Activated CD8-positive, alpha-beta T cell treated with anti-CD3 and anti-CD28 coated beads, Interleukin-2, amount 10 ng/mL, durations not matched to agents 7 days and 5 days (primary cell): ENCODE measurements at places on chromosomes 5 and 9. TPM values are rescaled to one million over a fixed set of nuclear protein-coding genes. Genes with fewer than 3 reads are reported as not detected.

The SLC22A4 gene
- total RNA-seq, result not detected

The SPINK6 gene
- total RNA-seq, result not detected

The BARHL1 gene
- total RNA-seq, result not detected

The TAF11L10 gene
- total RNA-seq, result not detected

The WDR38 gene
- total RNA-seq, result not detected

The FRRS1L gene
- total RNA-seq, result not detected

The SPINK7 gene
- total RNA-seq, result not detected
